ENCODE measurements at places on chromosomes 12 and 14.

DNA sequence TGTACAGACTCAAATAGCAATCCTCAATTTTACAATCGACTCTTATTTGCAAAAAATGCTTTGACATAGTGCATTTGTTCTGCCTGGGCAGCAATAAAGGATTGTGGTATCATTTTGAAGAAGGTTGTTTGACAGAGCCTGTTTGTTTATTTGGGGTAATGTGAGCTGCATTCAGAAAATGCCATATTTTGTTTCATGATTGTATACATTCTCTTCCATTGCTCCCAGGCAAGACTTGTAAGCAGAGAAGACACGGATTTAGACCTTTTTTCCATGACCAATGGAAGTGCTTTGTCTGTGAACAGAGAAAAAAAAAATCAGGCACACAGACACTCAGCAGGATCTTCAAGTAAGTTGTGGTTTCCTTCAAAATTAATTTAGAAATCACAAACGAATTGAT lies 35.5 kb upstream of the ALX1 start:
- no peak for DNase-seq

- DNase-seq = no peak
Observed at GRCh38 chr14:94381149-94382030, 7.0 kb downstream of the SERPINA1 start.

DNA sequence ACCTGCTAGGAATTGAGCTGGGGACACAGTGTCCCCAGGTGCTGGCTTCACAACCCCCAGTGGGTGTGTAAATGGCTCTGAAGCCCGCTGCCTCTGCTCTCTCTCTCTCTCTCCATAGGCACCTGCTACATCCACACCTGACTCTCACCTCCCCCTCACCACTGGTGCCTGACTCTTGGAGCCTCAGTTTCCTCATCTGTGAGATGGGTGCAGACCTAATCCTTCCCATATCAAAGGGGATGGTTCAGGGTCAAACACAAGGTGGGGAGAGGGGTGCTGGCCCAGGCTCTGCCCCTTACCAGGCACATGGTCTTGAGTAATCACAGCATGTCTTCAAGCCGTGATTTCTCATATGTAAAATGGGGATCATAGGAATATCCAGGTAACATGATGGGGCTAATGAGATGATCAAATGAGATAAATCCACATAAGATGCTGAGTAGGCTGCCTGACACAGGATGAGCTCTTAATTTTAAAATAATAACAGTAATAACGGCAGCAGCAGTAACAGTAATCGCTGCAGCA lies 37.6 kb downstream of the TESC start:
- no peak for DNase-seq

- no peak for DNase-seq
Observed at GRCh38 chr12:6752167-6752920, 597 bp downstream of the MLF2 start.

DNA sequence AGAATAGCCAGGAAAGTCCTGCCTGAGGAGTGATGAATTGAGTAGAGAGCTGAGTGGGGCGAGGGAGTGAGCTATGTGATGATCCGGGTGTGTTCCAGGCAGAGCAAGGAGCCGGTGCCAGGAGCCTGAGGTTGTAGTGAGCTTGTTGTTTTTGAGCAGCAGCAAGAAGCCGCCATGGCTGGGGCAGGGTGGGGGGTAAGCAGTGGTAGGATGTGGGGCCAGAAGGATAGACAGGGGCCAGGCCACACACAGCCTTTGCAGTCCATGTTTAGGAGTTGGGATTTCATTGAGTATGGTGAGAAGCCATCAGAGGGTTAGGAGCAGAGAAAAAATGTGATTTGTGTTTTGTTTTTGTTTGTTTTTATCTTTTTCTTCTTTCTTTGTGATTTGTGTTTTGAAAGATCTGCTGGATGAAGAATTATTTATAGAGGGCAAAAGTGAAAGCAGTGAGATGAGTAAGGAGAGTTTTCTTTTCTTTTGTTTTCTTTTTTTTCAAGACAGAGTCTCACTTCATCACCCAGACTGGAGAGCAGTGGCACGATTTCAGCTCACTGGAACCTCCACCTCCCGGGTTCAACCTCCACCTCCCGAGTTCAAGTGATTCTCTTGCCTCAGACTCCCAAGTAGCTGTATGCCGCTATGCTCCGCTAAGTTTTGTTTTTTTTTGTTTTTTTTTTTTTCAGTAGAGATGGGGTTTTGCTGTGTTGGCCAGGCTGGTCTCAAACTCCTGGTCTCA lies 92.3 kb upstream of the BCAT1 start:
- DNase-seq = no peak

DNA sequence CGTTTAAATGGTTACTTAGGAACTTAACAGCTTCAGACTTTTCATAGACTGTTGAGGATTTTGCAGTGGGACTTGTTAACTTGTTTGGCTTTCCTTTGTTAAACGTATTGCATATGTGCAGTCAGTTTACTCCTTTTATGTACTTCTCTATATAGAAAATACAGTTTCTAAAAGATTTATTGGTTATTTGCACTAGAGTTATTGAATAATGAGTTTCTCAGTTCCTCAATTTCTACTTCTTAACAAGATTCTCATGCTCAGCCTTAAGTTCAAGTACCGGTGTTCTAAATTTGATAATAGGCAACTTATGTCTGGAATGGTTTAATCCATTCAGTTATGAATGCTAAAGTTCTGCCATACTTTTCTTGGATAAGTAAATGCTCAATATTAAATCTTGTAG lies 919 bp downstream of the PSMA3 start:
- no peak for DNase-seq

DNA sequence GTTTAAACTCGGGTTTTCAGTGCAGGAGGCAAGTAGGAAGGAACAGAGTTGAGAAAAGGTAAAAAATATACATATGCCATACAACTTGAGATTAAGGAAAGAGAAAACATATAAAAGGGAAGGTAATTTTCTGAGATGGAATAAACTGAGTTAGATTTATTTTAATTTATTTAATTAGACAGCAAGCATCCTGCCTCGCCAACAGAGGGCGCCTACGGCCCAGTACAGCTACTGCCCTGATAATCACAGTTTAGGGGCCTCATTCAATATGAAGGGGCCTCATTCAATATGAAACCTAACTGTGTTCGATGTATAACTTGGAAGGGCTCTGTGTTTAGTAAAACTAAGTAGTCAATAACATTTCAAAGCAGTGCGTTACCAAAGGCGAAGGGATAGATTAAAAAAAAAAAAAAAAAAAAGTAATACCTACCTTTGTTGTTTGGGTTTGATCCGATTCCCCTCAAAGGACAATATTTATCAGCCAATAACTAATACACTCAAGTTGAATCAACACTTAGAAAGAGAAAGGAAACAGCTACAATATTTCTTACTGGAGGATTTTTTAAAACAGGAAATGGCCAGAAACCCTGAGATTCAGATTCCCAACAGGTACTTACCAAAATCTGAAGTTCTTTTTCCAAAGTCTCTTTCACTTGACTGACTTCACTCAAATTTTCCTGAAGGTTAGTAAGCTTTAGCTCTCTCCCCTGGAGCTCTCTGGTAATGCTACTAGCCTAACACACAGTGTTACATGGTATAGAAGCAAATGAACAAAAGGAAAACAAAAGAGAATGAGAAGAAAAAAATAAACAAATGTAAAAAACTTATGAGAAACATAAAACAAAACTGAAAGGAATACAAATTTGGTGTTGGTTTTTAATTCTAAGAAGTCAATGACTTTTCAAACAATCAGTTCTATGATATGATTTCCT lies 70.0 kb upstream of the VPS33A start:
- no peak for DNase-seq

DNA sequence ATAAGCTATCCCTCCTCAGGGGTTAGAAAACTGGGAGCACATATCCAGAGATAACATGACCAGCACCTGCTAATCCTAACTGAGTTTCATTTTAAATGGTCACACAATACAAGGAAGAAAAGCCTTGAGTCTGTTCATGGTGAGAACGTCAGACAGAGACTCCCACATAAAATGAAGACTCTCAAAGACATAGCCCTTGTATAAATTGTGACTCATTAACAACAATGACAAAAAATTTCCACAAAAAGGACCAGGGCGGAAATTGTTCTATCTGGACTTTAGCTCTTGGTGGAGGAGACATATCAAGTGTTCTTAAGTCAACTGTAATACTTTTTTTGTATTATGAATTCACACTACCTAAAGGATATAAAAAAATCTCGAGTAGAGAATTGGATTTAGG lies 313.7 kb upstream of the DCN start:
- no peak for DNase-seq

DNA sequence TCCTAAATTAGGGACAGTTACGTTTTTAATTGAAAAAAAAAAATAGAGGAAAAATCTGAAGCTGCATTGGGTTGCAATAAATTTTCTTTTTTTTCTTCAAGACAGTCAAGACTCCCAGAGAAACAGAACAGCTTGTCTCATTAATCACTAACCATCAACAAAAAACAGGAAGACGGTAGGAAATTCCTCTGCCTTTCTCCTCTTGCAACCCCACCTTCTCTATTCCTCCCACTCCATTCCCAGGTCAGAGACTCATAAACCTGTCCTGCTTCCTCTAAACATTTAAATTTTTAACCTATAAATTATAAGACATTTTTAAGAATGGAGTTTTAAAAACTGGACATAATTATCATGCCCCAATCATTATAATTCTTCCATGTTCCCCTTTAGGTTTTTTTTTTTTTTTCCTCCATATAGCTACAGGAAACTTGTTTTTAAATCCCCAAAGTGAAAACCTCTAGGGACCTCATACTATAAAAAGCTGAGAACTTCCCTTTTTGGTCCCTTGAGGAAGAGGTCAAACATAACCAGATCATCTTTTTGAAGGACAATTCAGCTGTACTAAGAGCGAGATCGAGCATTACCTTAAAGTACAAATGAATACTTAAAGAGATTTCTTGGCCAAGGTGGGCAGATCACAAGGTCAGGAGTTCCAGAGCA lies 36.0 kb downstream of the CPM start:
- no peak for DNase-seq

- DNase-seq = no peak
Observed at GRCh38 chr12:78359520-78359919, 505.1 kb upstream of the SYT1 start.

DNA sequence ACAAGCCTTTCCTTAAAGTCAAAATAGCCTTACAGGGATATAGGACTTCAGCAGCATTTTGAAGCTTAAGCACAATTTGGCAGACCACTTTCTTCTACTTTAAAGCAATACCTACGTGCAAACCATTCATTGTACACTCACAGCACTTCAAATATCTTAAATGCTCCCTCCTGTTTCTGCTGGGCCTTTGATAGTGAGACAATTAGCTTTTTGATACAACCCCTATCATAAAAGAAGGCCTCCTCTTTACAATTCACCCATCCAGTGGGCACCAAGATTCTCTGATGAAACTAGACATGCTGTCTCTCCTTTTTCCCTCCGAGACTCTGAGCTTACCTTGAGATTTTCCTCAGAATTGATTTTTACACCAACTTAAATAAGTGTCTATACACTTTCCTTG lies 157.5 kb upstream of the FAR2 start:
- no peak for DNase-seq

GRCh38 chr12:105820429-105821125 lies 318.2 kb downstream of the NUAK1 start:
- DNase-seq = no peak

DNA sequence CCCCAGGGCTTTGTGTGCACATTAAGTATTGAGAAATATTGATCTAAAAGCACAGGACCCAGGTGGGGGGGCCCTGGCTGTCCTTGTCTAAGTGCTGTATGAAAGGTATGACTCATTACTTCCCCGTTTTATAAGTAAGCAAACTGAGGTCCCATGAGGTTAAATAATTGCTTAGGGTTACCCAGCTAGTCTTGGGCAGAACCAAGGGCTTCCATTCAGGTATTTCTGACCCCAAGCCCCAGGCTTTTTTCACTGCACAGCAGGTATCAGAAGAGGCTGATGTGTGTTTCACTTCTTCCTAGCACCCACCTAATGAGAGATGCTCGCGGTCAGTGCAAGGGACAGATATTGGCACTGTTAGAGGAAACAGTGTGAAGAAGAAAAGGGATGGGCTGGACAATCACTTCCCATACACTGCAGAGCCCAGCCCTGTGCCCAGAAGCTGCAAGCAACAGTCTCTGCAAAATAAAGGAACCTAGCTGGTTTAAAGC lies 4.7 kb upstream of the TC2N start:
- no peak for DNase-seq

DNA sequence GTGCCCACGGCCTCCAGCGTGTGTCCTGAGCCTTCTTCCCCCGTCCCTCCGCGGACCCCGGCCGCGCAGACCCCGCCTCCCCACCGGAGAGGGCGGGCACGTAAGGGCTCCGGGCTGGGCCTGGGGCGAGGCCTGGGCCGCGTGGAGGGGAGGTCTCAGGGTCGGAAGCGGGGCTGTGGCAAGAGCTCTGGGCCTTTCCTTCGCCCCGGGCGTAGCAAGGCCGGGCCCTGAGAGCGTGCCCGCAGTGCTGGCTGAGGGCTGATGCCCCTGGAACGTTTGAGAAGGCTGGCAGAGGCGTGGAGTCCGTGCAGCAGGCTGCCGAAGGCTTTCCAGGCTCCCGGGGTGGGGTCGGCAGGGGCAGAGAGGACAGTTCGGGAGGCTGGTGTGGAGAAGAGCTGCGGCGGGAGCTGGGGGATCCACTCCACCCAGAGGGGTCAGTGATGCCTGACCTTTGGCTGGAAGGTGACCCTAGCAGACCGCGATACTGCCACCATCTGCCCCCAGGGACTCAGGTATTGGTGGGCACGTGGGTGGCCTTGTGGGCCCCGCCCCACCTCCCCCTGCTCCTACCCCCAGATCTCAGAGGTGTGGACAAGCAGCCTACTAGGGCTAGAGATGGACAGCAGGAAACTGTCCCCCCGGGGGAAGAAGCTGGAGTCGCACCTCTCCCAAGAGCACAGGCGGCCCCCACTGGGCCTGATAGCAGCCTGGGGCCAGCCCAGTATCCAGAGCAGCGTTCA lies 558 bp downstream of the TEX22 start:
- DNase-seq = no peak

DNA sequence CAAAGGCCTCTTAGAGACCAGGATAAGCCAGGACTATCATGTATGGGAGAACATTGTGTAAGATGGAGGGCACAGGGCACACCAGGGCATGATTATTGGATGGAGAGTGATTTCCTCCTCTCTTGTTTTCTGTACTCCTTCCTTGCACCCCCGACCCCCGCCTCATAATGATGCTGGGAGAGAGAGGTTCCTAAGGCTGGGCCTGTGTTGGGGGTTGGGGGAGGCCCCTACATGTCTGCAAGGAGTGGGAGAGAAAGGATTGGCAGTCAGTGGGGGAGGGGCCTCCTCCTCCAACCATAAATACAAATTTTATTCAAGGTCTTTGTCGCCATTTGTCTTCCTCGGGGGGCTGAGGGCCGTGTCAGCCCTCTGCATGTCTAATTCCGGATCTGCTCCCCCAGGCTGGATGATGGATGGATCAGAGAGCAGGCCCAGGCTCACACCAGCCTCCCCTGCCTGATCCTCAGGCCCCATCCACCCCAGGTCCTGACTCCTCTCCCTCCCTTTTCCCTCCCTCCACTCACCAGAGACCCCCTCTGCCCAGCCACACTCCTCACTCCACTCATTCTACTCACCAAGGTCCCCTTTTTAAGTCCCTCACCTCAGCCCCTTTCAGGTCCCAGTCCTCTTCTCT lies 2.0 kb upstream of the C1QL4 start:
- DNase-seq = no peak

GRCh38 chr12:11663130-11663529 lies 13.7 kb downstream of the ETV6 start:
- no peak for DNase-seq

- DNase-seq = no peak
Observed at GRCh38 chr12:6373022-6373787, 2.2 kb downstream of the SCNN1A start.

Measured in chondrocyte (in vitro differentiated cells).